ENCODE measurements at places on chromosomes 2 and 18.

DNA sequence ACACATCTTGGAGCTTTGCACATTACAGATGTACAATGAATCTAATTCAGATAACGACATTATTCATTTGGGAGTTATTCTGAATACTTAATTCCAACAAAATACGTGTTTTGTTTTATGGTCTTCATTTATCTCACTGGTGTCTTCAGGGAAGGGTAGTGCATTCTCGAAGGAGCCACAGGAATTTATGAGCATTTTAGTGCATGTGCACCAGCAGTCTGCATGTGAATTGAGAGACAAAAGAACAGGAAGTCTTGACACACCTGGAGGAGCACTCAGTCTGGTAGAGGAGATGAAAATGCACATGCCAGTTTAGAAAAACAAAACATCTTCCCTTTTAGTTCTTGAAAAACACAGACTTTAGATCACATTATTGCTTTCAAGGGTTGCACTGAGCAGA, 228.7 kb downstream of the LRATD1 start:
- DNase-seq = no peak

DNA sequence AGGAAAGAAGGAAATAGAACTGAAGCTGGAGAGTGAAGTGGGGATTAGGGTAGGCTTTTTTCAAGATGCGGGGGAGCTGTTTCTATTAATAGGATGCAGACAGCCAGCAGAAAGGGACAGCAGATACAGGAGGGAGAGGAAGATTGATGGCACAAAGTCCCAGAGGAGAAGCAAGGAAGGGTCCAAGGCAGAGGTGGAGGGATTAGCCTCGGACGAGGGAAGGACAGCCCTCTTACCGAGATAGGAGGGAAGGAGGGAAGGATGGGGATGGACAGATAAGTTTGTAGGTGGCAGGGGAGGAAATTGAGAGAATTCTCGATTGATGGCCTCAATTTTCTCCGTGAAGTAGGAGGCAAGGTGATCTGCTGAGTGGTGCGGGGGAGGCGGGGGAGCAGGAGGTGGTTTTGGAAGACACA, 317.4 kb downstream of the AGPS start:
- no peak for DNase-seq

DNA sequence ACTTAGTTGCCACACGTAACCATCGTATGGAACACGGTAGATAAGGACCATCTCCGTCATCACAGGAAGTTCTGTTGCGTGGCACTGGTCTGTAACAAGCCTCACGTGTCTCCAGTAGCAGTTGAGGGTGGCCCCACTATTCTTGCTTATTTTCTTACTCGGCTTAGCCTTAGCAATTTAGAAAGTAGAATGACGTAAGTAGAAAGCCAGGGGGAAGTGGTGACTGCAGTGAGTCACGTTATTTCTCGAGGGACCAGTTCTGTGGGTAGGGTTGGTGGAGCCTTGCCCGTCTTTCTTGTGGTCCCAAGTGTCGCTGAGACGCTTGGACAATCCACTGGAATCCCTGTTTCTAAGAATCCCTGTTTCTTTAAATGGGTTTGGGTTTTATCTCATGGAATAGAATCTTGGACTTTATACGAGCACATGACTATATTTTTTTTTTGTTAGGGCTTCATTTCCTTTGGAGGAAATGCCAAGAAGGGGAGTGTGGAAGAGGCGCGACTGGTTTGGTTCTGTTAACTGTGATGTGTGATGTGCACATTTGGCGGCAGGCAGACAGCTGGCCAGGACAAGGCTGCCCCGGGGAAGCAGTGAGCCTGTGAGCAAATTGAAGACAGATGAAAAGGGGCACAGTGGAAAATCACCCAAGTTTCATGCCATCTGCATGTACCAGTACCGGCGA, 96.2 kb downstream of the CABLES1 start:
- peak; percentile 83 for DNase-seq

- DNase-seq = no peak
Observed at GRCh38 chr2:191687867-191688266, 9.9 kb downstream of the NABP1 start.

- no peak for DNase-seq
Observed at GRCh38 chr18:4605212-4605611, 150.1 kb upstream of the DLGAP1 start.

- DNase-seq = no peak
Observed at GRCh38 chr2:32264422-32265105, at the start of gene NLRC4. NLRC4 (minus strand) TSS chr2:32264886; CDS start chr2:32256775, 8,111 bp downstream.

DNA sequence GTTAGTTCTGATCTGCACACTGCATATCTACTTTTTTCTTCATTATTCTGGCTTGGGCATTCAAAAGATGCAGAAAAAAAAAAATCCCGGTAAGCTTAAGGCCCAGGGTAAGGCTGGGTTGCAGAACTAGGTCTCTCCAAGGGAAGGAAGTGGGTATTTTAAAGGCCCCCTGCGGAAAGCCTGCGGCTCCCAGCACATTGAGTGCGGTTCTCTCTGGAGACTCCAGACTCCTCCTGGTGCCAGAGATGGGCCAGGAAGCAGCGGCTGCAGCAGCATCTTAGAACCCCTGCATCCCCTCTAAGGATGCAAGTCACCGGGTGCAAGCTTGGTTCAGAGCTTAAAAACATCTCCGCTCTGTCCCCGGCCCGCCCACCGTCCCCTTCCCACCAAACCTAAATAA, 49.5 kb downstream of the TGIF1 start:
- no peak for DNase-seq

- no peak for DNase-seq
Observed at GRCh38 chr2:78928502-78928901, 97.0 kb upstream of the REG3G start.

GRCh38 chr2:210366675-210367080, 51.7 kb upstream of the MYL1 start:
- no peak for DNase-seq

DNA sequence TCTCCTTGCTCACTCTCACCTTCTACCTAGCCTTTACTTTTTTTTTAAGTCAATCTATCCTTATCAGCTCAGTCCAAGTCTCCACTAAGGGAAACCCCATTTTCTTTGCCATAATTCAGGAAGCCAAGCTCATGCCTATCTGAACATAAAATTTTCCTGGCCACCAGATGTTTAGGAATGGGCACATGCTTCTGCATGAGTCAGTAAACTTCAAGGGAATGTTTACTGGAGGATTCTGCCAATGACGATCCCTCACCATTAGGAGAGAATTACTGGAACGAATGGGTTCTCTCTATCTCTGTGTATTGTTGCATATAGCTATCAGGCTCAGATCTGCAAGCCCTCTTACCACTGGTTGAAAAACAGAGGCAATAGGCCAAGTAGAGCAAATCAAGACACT, 731.7 kb upstream of the ZNF804A start:
- DNase-seq = no peak

GRCh38 chr2:28833740-28834470, 23.3 kb downstream of the SPDYA start:
- no peak for DNase-seq

- DNase-seq = no peak
Observed at GRCh38 chr18:35731701-35732100, 150.2 kb downstream of the GALNT1 start.

DNA sequence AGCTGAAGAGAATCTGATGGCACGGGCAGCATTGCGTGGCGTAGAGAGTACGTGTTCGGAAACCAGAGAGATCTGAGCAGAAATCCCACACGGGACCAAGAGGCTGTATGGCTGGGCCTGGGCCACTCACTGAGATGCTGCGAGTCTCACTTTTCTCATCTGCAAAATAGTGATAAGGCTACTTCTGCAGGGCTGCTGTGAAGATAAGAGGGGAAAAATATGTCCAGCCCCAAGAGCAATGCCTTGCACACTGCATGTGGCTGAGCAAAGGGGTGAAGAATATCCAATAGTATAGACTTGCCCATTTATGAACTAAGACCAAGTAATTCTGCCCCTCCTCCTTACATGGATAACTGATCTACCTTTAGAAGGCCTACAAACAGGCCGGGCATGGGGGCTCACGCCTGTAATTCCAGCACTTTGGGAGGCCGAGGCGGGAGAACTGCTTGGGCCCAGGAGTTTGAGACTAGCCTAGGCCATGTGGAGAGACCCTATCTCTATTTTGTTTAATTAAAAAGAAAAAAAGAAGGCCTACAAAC, 3.1 kb downstream of the FECH start:
- DNase-seq = no peak

- no peak for DNase-seq
Observed at GRCh38 chr18:12703096-12703567, 290 bp downstream of the PSMG2 start.

Data from cardiac septum (tissue), 1 donor.